ENCODE measurements at places on chromosomes 11 and 22. TPM values are rescaled to one million over a fixed set of nuclear protein-coding genes. Genes with fewer than 3 reads are reported as not detected.

Gene CHCHD10
- 324 TPM for polyA plus RNA-seq

DNA sequence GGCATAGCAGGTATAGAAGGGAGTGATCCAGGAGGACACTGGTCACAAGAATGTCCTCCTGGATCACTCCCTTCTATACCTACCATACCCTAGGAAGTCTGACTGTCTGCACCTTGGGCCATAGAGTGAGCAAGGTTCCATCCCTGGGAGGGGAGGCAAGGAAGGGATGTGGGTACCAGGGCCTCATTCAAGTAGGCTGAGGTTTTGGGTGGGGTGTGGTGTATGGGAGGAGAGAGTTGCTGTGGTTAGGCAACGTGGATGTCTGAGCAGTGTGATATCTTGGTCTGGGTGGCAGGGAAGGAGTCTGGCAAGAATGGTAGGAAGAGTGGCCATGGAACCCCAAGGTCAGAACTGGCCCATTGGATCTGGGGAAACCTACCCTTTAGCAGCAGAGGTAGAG, 13.2 kb downstream of the PPFIBP2 start:
- DNase-seq = no peak

Gene FREY1
- not detected for polyA plus RNA-seq

GRCh38 chr22:30444632-30445437, 19.3 kb downstream of the MTFP1 start:
- DNase-seq = peak; percentile 71

- DNase-seq = peak; percentile 86
Measured at GRCh38 chr11:62593434-62594044, 2.2 kb upstream of the TUT1 start.

Gene HMOX1
- 1.6 TPM for polyA plus RNA-seq

Gene FRMD8
- 26.8 TPM for polyA plus RNA-seq

Gene MN1
- 7.8 TPM for polyA plus RNA-seq

Gene SLC15A3
- 0.27 TPM for polyA plus RNA-seq

DNA sequence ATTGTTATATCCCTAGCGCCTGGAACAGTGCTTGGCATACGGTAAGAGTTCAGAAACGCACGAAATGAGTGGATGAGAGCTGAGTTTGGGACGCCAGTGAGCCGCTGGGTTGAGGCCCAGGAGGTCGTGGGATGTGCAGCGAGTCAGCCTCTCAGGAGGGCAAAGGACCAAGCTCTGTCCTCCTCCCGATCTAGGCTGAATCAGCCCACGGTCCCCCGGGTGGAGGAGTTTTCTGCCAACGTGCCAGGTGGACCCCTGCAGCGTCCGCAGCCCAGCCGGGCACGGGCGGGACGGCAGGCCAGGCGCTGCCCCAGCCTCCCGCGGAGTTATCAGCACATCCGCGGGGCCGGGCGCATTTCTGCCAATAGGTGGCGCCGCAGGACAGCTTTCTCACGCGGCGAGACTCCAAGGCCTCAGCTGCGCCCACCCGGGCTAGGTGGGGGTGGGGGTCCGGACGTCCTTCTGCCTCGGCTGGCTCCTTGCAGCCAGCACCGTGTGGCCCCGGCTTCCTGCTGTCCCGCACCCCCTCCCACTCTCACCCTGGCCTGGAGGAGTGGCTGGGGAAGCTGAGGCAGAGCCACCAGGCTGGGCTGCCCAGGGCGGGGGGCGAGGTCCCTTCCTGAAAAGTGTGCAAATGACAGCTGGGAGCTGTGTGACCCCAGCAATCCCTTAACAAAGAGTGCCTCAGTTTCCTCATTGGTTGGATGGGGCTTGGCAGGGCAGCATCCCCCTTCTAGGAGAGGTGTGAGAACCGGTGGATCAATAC, 2.2 kb upstream of the RPS19BP1 start:
- peak; percentile 81 for DNase-seq

DNA sequence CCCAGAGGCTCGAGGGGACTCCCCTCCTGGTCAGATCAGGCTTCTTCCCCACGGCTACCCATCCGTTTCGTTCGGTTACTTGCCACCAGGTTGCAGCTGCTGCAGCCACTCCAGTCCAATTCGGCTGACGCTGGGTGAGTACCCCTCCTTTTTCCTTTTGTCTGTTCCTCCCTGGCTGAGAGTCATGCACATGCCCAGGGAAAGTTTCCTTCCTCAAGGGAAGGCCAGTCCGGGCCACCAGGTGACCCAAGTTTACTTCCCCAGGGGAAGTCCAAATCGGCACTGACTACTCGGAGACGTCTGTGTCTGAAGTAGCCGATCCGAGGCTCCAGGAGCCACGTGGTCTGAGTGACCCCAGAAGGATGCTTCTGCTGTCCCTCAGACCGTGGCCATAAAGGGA, 13.2 kb upstream of the OR56A3 start:
- no peak for DNase-seq

Gene PKDREJ
- not detected for polyA plus RNA-seq

Gene HSPB2
- polyA plus RNA-seq = 9.2 TPM

GRCh38 chr11:65857500-65857852, 504 bp downstream of the CFL1 start:
- DNase-seq = no peak

Gene KREMEN1
- 18.0 TPM for polyA plus RNA-seq

DNA sequence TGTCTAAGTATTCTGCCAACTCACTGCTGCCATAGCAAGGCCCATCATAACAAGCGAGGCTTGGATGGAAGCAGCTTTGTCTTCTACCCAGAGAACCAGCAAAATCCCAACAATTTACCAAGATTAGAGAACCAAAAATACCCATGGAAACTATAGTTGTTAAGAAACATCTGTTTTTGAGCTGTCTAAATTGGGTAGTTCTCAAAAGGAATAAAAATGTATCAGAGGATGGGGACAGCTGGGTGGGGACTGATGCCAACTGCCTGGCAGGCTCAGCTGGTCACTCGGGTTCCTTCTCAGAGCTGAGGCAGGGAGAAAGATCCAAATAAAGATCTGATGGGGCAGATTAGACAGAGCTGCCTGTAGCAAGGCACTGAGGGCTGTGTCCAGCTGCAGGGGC, 85.9 kb upstream of the GRK3 start:
- DNase-seq = no peak

DNA sequence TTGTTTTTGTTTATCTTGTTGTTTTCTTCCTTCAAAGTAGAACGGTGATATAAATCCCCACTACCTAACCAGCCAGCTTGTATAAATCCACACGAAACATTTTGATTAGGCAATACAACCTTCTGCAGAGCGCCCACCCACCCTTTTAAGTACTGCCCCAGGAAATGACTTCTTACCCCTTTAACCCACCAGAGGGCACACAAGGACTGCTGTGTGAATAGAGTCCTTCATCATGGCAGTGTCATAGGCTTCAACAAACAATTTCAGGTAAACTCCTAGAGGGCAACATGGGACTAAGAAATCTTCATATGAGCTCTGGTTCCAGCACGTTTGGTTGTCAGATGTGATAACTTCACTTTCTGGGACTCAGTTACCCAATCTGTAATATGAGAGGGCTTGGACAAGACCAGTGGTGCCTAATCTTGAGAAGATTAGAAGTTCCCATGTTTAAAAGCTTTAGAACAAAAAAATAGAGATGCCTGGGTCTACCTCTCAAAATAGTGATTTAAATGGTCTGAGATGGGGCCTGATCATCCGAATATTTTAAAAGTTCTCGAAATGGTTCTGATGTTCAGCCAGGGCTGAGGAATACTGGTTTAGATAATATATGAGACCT, 56.1 kb downstream of the PIWIL4 start:
- DNase-seq = peak; percentile 87

GRCh38 chr11:109696191-109696897, 274.4 kb downstream of the C11orf87 start:
- DNase-seq = peak; percentile 3

Gene FAR1
- polyA plus RNA-seq = 25.4 TPM

Gene TMEM223
- 102 TPM for polyA plus RNA-seq

DNA sequence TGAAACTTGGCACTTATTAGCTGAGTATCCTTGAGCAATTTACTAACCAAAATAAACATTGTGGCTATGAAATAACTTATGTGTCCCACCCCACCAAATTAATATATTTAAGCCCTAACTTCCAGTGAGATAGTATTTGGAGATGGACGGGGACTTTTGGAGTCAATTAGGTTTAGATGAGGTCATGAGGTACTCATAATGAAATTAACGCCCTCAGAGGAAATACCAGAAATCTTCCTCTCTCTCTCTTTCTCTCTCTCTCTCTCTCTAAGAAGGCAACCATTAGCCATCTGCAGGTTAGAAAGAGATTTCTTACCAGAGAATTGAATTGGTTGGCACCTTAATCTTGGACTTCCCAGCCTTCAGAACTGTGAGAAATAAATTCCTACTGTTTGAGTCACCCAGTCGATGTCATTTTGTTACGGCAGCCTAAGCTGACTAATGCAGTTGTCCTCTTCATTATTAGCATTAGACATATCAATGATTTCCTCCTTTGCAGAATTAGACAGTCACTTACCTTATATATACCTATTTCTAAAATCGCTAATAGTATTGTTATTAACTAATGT, 1284.0 kb downstream of the FAM181B start:
- DNase-seq = no peak

Gene CDC42BPG
- 2.2 TPM for polyA plus RNA-seq

- DNase-seq = no peak
Measured at GRCh38 chr11:33490842-33491370, 209.7 kb downstream of the C11orf91 start.

Gene PRRG4
- not detected for polyA plus RNA-seq

- no peak for DNase-seq
Measured at GRCh38 chr11:34270711-34271110, 87.1 kb downstream of the ABTB2 start.

Gene MIAT
- 0.11 TPM for polyA plus RNA-seq

Gene DNAJB7
- 0.39 TPM for polyA plus RNA-seq

Gene NTM
- polyA plus RNA-seq = 1.6 TPM

Gene IGSF9B
- 1.7 TPM for polyA plus RNA-seq

DNA sequence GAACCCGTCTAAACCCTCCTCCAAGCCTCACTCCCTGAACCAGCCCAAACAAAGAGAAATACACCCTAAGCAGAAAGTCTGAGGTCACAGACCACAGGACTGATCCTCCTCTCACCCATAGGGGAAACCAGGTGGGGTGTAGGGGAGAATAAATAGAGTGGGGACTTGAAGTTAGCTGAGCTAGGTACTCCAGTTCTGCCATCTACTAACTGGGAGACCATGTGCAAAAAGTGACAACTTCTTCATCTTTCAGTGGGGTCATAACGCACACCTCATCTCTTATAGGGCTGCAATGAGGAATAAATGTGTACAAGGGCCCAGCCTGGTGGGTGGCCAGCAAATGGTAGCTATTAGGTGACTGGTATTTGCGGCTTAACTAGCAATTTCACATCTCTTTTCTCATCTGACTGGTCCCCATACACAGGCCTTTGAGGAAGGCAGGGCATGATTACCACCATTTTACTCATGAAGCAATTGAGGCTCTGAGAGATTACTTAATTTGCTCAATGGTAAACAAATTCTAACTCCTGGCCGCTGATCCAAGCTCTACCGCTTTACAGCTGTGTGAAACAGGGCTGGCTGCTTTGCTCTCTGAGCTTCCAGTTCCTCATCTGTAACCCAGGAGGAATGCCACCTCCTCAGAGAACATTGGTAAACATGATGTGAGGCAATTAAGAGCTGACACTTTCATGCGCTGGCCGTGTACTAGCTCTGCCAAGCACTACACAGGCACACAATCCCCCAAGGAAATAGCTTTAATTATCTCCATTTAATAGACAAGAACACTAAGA, 16.6 kb downstream of the TBC1D10A start:
- DNase-seq = no peak

- peak; percentile 25 for DNase-seq
Measured at GRCh38 chr11:33706966-33707365, 6.3 kb upstream of the C11orf91 start.

Gene C11orf68
- 73.1 TPM for polyA plus RNA-seq

DNA sequence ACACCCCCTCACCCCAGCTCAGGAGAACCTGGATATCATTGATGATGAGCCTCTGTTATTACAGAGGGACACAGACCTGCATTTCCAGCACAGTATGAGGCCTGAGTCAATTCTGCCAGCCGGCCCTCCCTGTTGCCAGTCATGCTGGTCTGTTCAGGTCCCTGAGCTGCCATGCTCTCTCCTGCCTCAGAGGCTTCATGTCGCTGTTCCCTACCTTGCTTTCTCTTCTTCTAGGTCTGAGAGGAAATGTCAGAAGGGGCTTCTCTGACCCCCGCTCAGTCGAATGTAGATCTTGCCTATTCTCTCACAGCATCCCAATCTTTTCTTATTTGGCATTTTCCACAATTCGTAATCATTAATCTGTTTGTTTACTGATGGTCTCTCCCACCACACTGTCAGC, 21.8 kb upstream of the ABCC8 start:
- DNase-seq = peak; percentile 32

DNA sequence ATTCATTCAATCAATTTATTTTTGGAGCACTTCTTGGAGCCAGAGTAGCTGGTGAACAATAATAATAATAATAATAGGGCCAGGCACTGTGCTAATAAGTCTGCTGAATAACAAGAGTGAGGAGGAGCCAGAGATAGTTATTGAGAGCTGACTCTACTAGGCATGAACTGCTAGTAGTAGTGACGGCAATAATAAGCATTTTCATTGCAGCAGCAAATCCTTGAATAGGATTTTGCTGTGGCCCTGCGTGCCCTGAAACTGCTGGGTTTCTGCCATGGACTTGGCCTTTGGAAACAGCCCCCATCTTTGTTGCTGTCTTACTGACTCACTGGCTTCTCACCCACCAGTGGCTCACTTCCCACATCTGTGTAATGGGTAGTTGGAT, 545.9 kb downstream of the MIAT start:
- DNase-seq = no peak

Gene AQP11
- 2.7 TPM for polyA plus RNA-seq

Gene MPPED2
- 54.4 TPM for polyA plus RNA-seq

GRCh38 chr22:26903030-26903856, 245.9 kb downstream of the MIAT start:
- DNase-seq = peak; percentile 73

Gene MAP6
- polyA plus RNA-seq = 2.7 TPM

Gene PIK3IP1
- polyA plus RNA-seq = 6.5 TPM

Gene OR10A6
- polyA plus RNA-seq = not detected

Gene CARD16
- not detected for polyA plus RNA-seq

- DNase-seq = no peak
Measured at GRCh38 chr11:125221461-125221860, 56.9 kb downstream of the PKNOX2 start.

DNA sequence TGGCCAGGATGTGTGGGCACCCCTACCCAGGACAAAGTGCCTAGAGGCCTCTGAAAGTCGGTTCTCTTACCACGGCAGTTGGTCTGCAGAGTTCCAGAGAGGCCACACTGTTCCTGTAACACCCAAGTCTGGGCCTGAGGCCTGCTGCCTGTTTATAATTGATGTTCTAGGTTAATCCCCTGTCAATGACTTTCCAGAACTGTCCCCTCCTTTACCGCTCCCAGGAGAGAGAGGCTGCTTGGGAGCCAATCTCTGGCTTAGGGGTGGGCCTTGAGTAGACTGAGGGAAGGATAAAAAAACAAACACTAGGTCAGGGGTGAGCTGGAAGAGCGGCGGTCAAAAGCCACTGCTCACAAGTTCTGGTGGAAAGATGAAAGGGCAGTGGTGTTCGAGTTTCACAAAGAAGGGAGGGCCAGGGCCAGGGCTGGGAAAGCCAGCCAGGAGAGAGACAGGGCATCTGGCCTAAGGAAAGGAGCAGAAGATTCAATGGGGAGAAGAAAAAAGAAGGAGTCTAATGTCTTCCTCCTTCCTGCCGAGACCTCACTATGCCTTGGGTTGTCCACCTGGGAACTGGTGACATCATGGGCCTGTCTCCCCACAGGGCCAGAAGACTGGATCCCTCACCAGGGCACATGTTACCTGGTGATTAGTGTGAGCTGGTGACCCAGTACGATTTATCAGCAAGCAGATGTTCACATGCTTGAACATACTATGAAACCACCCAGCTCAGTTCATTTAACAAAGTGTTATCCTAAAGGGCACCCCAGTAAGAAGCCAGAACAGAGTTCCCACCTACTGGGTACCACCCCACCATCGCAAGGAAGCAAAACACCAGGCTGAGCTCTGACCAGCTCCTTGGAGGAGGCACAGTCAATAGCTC, 50.2 kb downstream of the PC start:
- no peak for DNase-seq

All from cardiac muscle cell (in vitro differentiated cells and primary cell).